Caco-2 (cell line): ENCODE measurements at places on chromosomes 16 and 17.

- DNase-seq: no peak
These were observed 182.3 kb downstream of the PHKB start for GRCh38 chr16:47643323-47644000.

- no peak for DNase-seq
These were observed 5.7 kb downstream of the TMED6 start for GRCh38 chr16:69345923-69346322.

DNA sequence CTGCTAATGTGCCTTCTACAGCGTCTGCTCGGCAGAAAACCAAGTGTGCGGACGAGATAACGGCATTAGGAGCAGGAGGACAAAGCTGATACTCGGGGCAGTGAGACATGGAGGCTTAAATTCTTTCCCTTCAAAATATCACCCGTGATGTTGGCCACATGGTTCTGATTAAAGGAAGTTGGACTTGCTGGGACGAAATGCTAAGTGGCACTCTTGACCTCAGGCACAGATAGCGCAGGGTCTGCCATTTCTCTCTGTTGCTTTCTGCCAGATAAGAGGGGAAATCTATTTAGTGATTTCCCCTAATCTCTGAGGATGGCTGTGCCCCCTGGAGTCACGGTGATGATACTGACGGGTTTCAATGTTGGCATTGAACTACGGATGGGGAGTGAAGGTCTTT is 509.6 kb upstream of the EEF2KMT start:
- no peak for DNase-seq

- no peak for DNase-seq
These were observed 29.0 kb upstream of the ASIC2 start for GRCh38 chr17:33322063-33322462.

DNA sequence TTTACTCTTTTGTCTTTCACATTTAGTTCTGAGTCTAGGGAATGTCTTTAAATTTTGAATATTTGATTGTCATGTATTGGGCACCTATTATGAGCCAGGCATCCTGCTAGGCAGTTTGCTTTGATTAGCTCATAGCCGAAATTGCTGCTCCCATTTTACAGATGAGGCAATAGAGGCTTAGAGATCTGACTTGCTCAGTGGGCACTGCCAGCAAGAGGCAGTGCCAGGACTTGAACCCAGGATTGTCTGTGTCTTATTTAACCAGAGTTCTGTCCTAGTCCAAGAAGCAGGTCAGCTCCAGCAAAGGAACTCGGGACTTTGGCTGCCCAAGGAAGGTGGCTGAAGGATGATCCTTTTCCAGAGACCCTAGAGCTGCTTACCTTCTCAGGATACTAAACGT is 24.5 kb downstream of the BEAN1 start:
- no peak for DNase-seq
